ENCODE measurements at places on chromosomes 2 and 18.

- DNase-seq: no peak
Observed at GRCh38 chr2:89767572-89768435, 1076.3 kb downstream of the RPIA start.

DNA sequence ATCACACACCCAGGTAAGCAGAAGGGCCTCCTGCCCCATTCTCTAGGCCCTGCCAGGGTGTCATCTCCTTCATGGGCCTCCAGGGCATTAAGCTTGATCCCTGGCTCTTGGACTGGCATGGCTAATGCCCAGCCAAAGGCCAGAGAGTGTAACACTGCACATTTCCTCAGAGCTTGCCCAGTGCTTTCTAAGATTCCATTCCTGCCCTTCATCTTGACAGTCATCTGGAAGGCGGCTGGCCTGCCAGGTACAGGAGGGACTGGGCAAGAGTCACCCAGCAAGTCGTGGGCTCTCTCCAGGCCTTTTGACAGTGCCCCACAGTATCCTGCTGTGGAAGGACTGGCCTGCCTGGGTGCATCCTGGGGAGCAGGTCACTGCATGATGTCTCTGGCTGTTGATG lies 268.9 kb downstream of the HAUS1 start:
- DNase-seq: no peak

DNA sequence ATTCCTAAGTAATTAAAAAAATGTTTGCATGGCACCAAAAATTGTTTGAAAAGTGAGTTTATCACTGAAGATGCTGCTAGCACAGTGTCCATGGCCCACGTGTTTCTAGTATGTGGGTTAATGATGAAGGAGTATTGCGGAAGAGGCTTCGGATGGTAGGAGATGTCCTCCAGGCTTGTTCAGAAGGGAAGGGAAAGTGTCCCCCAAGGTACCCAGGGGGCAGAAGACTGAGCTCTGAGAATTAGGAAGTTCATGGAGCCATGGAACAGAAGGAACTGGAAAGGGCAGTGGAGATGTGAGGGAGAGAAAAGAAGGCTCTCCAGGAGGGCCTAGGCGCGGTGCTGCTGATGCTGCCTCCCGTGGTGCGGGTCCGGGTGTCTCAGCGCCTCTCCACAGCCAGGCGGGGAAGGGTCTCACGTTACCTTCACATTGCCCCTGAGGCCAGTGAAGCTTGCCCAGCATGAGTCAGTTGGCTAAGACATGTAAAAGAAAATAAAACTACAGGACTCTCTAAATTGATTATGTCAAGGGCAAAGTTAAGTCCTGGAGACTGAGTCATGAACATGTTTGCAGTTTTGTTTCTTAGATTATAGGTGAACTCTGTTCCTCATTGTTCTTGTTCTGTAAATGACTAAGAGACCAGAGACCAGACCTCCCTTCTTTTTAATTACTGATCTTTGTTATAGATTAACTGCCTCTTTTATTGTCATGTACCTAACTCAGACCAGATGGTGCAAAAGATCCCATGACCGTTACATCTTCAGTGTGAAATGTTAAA lies 89.0 kb downstream of the MTCL1 start:
- DNase-seq: no peak

- DNase-seq: peak; percentile 15
Observed at GRCh38 chr2:165239230-165239629, at the start of gene SCN2A. Gene SCN2A, plus strand, starts transcription at chr2:165239414. Its CDS starts 56,410 bp downstream, at chr2:165295824.

All from keratinocyte (primary cell).